Activated T-helper 1 cell treated with Interleukin-2 at 50 U/mL for 16 hours (primary cell): ENCODE measurements at places on chromosomes 5 and 9.

GRCh38 chr5:173140769-173141168 lies 3.6 kb upstream of the BNIP1 start:
- DNase-seq, result no peak

GRCh38 chr9:36872641-36873040 lies 161.4 kb downstream of the PAX5 start:
- DNase-seq, result no peak

DNA sequence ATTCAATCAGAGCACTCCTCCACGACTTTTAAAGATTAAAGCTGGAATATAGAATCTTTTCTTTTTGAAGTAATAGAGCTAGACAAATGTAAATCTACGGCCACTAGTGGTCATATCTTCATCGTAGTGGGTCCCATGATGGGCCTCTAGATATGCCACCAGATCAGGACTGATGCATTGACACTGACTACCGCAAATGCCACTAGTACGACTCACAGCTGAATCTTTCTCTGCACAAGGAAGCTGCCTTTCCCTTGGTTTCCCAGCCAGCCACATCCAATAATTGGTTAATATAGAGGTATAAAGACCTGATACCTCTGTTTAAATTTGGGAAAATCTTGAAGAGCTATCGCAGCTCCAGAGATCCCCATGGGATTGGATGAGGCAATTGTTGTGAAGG lies 37.8 kb upstream of the ADRB2 start:
- DNase-seq, result no peak

DNA sequence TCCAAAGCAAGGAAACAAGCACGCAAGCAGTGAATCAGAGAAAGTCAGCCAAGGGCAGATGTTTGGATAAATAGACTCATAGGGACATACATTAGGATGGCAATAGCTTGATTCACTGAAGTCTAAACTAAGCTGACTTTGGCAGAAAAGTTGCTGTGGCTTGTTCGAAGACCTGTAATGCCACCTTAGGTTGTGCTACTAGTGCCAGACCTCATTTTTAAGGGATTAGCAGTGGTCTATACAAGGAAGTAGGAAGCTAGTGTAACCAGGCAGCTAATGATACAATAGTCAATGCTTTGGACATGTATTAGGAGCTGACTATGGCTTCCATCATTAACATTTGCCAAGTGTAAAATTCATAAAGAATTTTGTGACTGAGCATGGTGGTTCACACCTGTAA lies 63.1 kb downstream of the FCHO2 start:
- DNase-seq, result no peak

GRCh38 chr5:73433272-73433981 lies 15.2 kb downstream of the FOXD1 start:
- no peak for DNase-seq

GRCh38 chr5:129496421-129496820 lies 36.3 kb downstream of the ADAMTS19 start:
- no peak for DNase-seq

- DNase-seq, result no peak
Measured at GRCh38 chr5:40505031-40505430, 174.7 kb upstream of the PTGER4 start.

DNA sequence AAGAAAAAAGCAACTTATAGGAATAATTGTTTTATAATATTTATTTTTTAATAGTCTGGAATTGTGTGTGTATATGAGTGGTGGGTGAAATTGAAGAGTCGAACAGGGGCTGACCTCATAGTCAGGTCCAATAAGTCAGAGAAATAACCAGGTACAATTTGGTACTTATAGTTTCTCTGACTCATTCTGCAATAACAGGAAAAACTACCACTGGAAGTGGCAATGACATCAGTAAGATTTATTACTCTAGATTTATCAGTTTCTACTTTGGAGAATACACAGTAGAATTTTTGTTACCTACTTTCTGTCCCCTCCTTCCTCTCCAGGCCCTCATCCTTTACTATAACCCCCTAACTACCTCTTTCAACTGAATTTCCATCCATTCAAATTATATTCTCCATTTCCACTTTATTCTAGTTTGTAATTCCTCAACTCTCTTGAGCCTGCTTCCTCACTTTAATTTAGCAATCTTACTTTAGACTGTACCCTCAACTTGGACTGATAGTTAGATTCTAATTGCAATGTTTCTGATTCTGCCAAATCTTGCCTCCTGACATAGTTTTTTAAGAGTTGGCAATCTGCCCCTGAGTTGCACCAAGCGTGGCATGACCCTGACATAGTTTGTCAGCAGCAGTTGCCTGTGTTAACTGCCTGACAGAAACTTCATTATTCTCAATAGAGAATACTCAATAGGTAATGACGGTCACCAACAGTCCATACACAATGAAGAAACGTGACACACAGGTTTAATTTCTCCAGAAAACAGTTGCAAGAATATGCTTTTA lies 475.3 kb upstream of the RIOK2 start:
- no peak for DNase-seq

GRCh38 chr5:1462358-1462757 lies 17.1 kb upstream of the SLC6A3 start:
- DNase-seq, result no peak

- no peak for DNase-seq
Measured at GRCh38 chr9:3497857-3498256, 27.9 kb downstream of the RFX3 start.

- DNase-seq, result no peak
Measured at GRCh38 chr5:4855036-4855435, 285.1 kb upstream of the ADAMTS16 start.
